Neural progenitor cell (in vitro differentiated cells): ENCODE measurements at places on chromosomes 4 and X. TPM values are rescaled to one million over a fixed set of nuclear protein-coding genes. Genes with fewer than 3 reads are reported as not detected.

DNA sequence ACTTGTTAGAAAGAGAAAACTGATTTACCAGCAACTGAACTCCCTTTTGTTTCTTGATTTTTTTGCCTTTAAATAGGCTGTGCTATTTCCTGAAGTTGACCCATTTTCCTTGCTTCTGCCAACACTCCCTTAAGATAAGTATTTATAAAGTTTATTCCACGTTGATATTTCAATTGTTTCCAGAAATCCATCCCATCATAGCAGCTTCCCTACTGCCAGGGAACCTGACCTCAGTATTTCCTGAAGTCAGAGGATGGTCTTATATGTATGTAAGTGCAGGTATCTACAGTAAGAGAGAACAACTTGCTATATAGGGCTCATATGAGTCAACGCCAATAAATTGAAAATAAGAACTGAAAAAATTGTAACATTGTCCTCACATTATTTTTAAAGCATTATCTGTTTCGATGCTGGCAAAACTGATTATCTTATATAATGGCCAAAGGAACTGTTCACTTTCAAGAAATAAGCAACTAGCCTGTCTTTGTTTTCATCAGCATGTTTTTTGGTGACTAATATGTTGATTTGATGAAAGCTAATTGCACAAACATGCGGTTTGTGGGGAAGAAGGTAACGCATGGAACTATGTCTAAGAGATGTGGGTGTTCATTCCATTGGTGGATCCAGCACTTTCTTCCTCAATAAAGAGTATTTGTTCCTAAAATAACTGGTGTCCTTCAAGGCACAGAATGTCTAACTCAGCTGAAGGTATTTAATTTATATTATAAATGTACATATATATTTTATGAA, 4.7 kb downstream of the LIMCH1 start:
- H3K4me1 ChIP-seq = peaks cover 8% of the 10 kb centered on the region
- H3K4me3 ChIP-seq = no peak overlapping the region
- H3K27ac ChIP-seq = no peak overlapping the region
- H3K36me3 ChIP-seq = no peaks in the 10 kb centered on the region

The NSG1 gene
- 17.9 and 41.6 TPM in 2 replicates for total RNA-seq

DNA sequence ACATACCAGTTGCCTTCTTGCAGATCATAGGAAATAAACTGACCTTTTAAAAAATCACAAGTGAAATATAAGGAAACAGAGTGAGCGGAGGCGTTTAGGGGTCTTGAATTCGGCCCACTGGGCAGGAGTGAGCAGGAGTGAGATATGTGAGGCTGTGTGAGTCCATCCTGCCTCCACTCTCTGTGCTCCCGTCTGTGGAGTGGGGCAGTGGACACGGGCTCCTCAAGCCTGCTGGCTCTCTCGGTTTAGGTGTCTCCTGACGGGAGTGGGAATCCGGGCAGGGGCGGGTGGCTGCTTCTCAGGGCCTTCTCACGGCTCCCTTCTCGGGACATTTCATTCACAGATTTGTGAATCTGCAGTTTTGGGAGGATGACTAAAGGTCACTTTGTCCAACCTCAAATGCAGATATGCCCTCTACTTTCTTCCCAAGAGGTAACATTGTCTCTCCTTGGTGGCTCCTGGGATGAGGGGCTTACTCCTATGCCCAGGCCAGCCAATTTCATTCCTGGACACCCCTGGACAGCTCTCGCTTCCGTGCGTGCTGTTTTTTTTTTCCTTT, 27.6 kb downstream of the CYTL1 start:
- no peak overlapping the region for H3K4me3 ChIP-seq
- H3K27me3 ChIP-seq = peaks cover 5% of the 10 kb centered on the region
- H3K27ac ChIP-seq = no peak overlapping the region
- no peaks in the 10 kb centered on the region for H3K36me3 ChIP-seq

DNA sequence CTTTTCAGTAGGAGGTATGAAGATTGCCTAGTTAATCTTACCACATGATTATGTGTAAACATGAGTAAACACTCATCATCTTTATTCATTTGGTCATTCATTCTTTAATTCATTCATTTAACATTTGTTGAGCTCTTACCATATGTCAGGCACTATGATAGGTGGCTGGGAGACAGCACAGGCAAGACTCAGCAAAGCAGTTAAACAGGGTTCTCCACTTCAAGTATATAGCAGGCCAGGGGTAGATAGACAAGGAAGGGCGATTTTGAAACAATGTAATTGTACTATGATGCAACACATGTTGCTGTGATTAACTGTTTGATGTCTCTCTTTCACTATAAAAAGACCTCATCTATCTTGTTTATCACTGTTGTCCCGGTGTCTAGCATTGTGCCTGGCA, 84.3 kb upstream of the GPR101 start:
- no peak overlapping the region for H3K27ac ChIP-seq
- H3K27me3 ChIP-seq = no peaks in the 10 kb centered on the region
- no peak overlapping the region for H3K4me3 ChIP-seq
- H3K4me1 ChIP-seq = no peaks in the 10 kb centered on the region

The SNCA gene
- total RNA-seq = 5.6 and 11.0 TPM in 2 replicates

The IDS gene
- total RNA-seq = 14.5 and 22.2 TPM in 2 replicates

DNA sequence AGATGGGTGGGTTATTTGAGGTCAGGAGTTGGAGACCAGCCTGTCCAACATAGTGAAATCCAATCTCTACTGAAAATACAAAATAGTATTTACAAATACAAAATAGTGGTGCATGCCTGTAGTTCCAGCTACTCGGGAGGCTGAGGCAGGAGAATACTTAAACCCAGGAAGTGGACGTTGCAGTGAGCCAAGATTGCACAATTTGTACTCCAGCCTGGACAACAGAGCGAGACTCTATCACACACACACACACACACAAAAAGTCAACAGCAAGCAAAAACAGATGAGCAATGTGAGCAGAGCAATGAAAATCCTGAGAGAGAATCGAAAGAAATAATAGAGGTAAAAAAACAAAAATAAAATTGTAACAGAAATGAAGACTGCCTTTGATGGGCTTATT, 168.8 kb downstream of the PCDH18 start:
- no peak overlapping the region for H3K27ac ChIP-seq
- no peaks in the 10 kb centered on the region for H3K4me1 ChIP-seq
- H3K4me3 ChIP-seq = no peak overlapping the region
- no peaks in the 10 kb centered on the region for H3K36me3 ChIP-seq
- H3K27me3 ChIP-seq = no peaks in the 10 kb centered on the region

- peak; percentile 70 for DNase-seq
- H3K4me1 ChIP-seq = peaks cover 26% of the 10 kb centered on the region
- H3K27me3 ChIP-seq = peaks cover 15% of the 10 kb centered on the region
- no peak overlapping the region for H3K27ac ChIP-seq
Observed at GRCh38 chrX:68892651-68893050, 63.8 kb downstream of the EFNB1 start.

The PNCK gene
- total RNA-seq = 19.7 and 53.5 TPM in 2 replicates

The NALF2 gene
- total RNA-seq = 1.6 and 3.2 TPM in 2 replicates

DNA sequence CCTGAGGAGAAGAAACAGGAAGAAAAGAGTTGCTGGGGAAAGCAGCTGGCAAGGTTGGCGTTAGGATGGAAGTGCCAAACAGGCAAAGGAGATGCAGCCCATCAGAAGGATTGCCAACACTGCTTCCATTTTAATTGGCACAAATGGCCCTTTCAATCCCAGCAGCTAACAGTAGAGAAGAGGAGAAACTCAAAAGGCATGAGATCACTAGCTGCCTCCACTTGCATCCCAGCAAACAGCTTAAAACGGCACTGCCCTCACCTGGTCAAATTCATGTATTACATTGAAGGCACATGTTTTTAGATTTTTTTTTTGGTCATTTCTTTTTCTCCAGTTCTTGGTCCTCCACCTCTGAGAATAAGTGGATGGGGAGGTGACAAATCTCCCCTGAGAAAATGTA, 14.9 kb upstream of the LOC101059915 start:
- H3K36me3 ChIP-seq = no peaks in the 10 kb centered on the region
- DNase-seq = peak; percentile 61
- H3K4me3 ChIP-seq = no peak overlapping the region
- H3K4me1 ChIP-seq = no peaks in the 10 kb centered on the region
- H3K27ac ChIP-seq = no peak overlapping the region

DNA sequence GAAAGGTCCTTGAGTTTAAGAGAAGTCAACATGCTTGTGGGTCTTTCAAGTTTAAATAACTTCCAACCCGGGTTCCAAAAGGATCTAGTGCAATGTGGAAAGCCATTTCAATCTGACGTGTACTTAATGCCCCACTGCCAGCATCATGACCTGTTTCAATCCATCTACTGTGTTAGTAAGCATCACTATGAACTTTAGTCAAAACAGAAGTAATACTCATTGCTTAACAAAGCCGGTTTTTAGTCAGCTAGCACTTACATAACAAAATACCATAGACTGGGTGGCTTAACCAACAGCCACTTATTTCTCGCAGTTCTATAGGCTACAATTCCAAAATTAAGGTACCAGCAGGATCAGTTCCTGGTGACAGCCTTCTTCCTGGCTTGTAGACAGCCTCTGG, 677.5 kb downstream of the DMD start:
- peaks cover 5% of the 10 kb centered on the region for H3K4me1 ChIP-seq
- no peak for DNase-seq
- H3K27me3 ChIP-seq = no peaks in the 10 kb centered on the region
- no peaks in the 10 kb centered on the region for H3K36me3 ChIP-seq
- no peak overlapping the region for H3K4me3 ChIP-seq

DNA sequence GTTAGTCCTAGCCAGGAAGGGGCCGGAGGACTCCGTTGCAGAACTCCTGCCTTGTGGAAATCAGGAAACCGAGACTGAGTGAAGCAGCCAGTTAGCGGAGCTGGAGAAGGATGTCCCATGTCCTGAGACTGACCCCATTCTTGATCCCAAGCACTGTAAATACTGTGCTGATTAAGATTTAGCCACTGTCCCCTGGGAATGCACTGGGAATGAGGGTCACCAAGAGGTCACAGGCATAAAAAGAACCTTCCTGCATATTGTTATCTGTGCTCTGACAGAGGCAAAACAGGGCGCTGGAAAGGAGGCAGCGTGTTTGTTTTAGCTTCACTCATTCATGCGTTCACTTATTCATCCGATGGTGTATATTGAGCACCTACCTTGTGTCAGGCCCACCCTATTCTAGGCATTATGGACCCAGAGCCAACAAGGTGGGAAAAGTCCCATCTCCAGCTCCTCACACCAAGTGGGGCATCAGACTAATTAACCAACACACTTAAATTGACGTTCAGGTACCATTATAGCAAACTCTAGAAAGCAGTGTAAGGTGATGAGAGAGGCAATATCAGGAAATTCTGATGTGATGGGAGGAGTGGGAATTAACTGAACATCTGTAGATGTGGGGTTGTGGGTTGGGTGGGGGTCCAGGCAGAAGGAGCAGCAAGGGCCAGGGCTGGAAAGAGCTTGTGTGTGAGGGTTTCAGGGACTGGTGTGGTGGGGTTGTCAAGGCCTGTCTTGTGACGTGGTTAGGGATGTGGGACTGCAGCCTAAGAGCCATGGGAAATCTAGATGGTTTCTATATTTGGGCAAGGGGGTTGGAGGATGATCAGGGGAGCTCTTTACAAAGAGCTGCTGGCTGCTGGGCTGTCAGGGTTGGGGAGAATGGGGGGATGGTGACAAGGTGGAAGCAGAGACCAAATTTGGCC, 10.6 kb upstream of the SLC2A9 start:
- H3K27ac ChIP-seq = no peak overlapping the region
- H3K27me3 ChIP-seq = no peaks in the 10 kb centered on the region
- peak; percentile 50 for DNase-seq
- H3K4me1 ChIP-seq = peaks cover 13% of the 10 kb centered on the region
- H3K36me3 ChIP-seq = no peaks in the 10 kb centered on the region
- H3K4me3 ChIP-seq = no peak overlapping the region

GRCh38 chrX:120823556-120823955, 52.1 kb downstream of the CT47B1 start:
- peaks cover 96% of the 10 kb centered on the region for H3K27me3 ChIP-seq
- H3K4me3 ChIP-seq = no peak overlapping the region
- no peaks in the 10 kb centered on the region for H3K4me1 ChIP-seq
- H3K27ac ChIP-seq = no peak overlapping the region

DNA sequence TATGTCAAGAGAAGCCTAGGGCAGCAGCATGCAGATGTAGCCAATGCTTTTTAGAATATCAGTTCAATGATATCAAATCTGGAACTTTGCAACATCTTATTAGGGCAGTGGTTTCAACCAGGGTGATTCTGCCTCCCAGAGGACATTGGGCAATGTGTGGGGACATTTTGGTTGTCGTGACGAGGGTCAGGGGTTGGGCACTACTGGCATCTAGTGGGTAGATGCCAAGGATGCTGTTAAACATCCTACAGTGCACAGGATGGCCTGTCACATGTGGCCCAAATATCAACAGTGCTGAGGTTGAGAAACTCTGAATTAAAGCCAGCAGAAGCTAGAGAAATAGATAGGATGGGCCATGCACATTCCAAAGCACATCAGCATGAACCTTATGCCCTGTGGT, 152.3 kb downstream of the AMELX start:
- no peak overlapping the region for H3K4me3 ChIP-seq
- no peak for DNase-seq
- H3K27ac ChIP-seq = no peak overlapping the region
- no peaks in the 10 kb centered on the region for H3K36me3 ChIP-seq
- H3K27me3 ChIP-seq = no peaks in the 10 kb centered on the region

DNA sequence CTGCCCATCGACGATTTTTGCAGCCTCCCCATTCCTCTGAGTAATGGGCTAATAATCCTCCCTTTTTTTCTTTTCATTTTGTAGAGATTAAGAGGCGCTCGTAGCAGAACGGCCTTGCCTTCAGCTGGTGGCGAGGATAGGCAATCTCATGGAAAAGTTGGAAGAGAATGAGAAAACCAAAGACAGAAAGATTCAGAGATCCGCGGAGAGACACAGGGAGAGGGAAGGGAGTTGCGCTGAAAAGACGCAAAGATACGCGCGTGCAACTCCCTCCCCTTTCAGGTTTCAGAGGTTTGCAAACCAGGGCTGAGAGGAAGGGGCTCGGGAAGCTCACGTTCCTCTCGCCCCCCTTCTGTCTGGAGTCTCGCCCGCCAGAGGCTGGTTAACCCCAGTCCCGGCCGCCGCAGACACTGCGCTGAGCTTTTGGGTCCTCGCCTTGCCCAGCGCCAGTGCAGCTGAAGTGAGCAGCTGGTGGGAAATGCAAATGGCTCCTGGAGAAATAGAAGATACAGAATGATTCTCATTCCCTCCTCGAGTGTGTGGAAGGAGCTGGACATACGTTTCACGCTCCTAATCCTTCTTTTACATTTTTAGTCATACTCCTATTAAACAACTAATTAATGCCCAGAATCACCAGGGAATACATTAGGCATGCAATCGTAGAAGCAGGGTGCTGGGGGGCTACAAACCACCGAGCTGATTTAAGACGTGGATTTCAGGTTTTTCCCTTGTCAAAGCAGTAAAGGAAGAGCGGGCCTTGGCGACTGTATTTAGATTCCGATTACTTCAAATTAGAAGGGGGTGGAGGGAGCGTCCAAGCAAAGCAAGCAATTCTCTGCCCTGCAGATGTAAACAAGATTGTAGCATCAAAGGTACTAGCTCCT, 16.6 kb upstream of the PITX2 start:
- no peak overlapping the region for H3K27ac ChIP-seq
- no peaks in the 10 kb centered on the region for H3K36me3 ChIP-seq
- peaks cover 40% of the 10 kb centered on the region for H3K4me1 ChIP-seq
- DNase-seq = peak; percentile 83
- H3K4me3 ChIP-seq = peak overlapping the region; percentile 29

The PDE6B gene
- total RNA-seq = 4.3 and 19.5 TPM in 2 replicates

- no peak overlapping the region for H3K4me3 ChIP-seq
- H3K36me3 ChIP-seq = peaks cover 12% of the 10 kb centered on the region
- H3K4me1 ChIP-seq = no peaks in the 10 kb centered on the region
- H3K27ac ChIP-seq = no peak overlapping the region
- H3K27me3 ChIP-seq = no peaks in the 10 kb centered on the region
- no peak for DNase-seq
Observed at GRCh38 chrX:24761306-24761705, 67.6 kb downstream of the POLA1 start.

GRCh38 chr4:20408611-20409010, 156.9 kb downstream of the SLIT2 start:
- no peak for DNase-seq
- H3K36me3 ChIP-seq = no peaks in the 10 kb centered on the region
- H3K4me1 ChIP-seq = no peaks in the 10 kb centered on the region
- H3K27me3 ChIP-seq = no peaks in the 10 kb centered on the region
- no peak overlapping the region for H3K4me3 ChIP-seq
- H3K27ac ChIP-seq = no peak overlapping the region

The CT45A3 gene
- not detected in 2 replicates for total RNA-seq
